AG10803 (cell line): ENCODE measurements at places on chromosomes 4 and X.

GRCh38 chrX:101602077-101602476 lies 15.7 kb downstream of the ARMCX6 start:
- DNase-seq = peak; percentile 83

DNA sequence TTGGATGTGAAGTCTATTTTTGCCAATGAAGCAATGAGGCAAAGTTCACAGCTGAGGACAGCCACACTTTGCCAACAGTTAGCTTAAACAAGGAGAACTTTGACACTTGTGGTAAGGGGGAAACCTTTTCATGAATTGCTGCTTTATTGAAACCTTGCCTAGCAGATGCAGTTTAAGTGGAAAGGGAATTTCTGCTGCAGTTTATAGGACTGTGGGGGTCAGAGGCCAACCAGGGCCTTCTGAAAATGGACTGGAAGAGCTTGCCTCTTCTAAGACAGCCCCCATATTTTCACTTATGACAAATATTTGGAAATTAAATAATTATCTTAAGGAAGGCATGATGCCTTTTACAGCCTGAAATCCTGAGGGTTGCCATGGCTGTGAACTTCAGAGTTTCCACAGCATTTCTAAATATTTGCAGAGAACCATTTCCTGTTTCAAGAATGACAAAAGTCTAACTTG lies 550.3 kb downstream of the RAB28 start:
- no peak for DNase-seq

DNA sequence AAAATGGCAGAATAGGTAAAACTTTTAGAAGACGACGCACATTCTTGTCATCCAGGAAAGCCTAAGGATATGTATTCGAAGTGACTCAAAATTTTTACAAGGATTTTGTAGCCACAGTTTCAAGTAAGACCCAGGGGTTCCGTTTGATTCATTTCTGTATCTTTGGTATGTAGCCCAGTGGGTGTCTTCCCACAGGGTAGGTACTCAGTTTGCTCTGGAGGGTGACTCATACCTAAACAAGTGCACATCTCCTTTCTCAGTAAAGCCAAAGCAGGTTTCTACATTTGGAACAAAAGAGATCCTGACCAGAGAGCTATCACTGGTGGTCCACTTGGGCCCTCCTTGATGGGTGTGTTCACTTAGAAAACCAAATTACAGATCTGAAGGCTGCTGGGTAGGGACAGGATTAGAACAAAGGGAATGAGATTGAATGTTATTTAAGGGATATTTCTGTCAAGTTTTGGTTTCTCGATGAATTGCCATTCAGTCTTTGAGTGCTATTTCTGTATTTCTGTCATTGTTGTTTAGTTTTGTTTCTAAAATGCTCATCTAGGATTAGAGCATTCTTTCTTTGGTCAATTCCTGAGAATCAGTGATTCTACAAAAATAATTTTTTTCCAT lies 56.1 kb downstream of the PLS3 start:
- peak; percentile 50 for DNase-seq

DNA sequence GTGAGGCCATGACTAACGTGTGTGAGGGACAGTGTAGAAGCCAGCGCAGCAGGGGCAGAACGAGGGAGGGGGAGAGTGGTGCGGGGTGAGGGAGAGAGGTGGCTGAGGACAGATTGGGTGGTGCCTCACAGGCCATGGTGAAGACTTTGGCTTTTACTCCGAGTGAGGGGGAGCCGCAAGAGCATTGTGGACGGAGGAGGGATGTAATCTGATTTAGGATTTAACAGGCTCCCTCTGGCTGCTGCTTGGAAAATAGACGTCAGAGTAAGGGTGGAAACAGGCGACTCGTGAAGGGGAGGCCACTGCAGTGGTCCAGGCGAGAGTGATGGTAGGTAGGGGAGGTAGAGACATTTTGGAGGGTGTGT lies 13.0 kb downstream of the PPP1R3F start:
- peak; percentile 22 for DNase-seq

DNA sequence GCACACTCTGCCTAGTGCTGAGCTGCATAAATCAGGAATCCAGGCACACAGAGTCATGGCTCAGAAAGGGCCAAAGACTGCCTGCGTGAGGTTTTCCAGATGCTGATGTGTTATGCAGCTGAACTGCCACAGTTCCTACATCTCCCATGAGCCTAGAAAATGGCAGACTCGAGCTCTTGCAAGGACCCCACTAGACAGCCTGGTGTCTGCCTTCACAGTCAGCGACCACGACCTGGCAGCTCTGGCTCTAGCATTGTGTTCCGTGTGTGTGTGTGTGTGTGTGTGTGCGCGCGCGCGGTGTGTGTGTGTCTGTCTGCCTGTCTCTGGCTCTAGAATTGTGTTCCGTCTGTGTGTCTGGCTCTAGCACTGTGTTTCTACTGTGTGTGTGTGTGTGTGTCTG lies 203.6 kb upstream of the AGTR2 start:
- no peak for DNase-seq

DNA sequence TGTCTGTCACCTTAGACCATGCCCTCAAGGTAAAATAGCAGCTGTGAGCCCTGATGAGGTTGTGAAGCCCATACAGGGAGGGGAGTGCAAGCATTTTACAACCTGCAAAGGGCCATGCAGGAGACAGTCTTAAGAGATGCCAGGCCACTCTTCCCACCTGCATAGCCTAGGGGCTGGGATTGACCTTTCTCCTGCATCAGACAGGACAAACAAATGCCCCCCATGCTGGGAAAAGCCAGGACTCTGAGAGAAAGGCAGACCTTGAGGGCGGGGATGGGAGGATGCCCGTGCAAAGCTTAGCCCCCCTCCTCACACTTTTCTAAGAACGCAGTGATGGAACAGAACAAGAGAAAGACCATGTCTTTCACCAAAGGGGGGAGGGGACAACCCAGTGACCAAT lies 137.9 kb upstream of the MAMLD1 start:
- no peak for DNase-seq

- DNase-seq = no peak
These were observed 29.5 kb downstream of the TMPRSS11A start for GRCh38 chr4:67933755-67934154.
